Left kidney (tissue), 8 donors: ENCODE measurements at places on chromosomes 16 and 17. TPM values are rescaled to one million over a fixed set of nuclear protein-coding genes. Genes with fewer than 3 reads are reported as not detected.

CPHXL2 gene
- 0.40 TPM for polyA plus RNA-seq

DNA sequence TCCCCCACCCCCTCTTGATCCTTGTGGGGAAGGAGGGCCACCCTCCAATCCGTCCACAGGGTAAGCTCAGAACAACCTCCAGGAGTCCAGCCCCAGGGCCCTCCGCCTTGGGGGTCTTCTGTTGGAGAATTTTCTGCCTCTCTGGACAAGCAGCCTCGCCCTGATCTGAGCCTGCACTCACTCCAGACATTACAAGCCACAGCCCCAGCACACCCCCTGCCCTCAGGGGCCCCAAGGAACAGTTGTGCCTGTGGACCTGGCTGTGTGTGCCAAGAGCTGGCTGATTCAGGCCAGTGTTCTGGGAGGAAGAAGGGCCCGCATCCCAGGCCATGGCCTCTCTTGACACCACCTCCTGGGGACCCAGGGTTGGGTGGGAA lies 477 bp upstream of the ARHGAP27 start:
- no peak for DNase-seq

DNA sequence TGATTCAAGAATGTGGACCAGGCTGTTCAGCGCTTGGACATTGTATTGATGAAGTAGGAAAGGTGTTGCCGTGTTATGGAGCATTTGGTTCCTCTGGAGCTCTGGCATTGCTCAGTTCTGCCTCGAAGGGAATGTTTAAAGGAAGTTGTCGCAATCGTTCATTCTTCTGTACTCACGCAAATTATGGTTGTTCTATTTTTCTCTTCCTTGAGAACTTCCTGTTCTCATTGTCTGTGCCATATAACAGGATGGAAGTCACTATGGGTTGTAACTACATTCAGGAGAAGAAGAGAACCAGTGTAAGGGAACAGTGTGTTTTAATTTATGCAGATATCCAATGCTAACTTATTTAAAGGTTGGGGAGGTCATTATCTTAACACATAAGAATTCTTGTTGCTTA lies 13.0 kb downstream of the PCTP start:
- DNase-seq: no peak

TMEM98 gene
- polyA plus RNA-seq: 216 TPM

IL17C gene
- polyA plus RNA-seq: 0.13 TPM

TNRC6C gene
- 17.1 TPM for polyA plus RNA-seq

AIPL1 gene
- polyA plus RNA-seq: 0.07 TPM

- DNase-seq: no peak
Observed at GRCh38 chr17:4028436-4028835, 64.2 kb upstream of the ATP2A3 start.

DNA sequence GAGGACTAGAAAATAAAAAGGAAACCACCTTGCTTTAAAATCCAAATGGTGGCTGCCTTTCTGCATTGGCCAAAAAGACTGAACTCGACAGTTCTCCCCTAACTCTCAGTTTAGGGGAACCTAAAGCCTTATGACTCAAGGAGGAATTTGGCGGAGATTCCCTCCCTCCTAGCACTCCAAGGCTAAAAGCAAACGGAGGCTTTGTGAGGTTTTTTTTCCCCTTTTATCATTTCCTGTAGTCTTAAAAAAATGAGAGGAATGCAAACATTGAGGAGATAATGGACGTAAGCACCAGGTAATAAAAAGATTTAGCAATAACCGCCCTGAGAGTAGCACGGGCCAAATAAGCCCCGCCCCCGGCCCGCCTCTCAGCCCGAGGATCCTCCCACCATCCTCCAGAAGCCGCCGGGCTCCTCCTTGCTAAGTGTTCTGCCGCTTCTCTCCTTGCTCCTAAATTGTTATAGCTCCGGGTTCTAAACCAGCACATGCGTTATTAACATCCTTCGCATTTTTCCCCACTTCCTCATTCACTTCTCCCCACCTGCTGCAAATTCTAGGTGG lies 5.8 kb upstream of the KIFC3 start:
- DNase-seq: no peak

DNA sequence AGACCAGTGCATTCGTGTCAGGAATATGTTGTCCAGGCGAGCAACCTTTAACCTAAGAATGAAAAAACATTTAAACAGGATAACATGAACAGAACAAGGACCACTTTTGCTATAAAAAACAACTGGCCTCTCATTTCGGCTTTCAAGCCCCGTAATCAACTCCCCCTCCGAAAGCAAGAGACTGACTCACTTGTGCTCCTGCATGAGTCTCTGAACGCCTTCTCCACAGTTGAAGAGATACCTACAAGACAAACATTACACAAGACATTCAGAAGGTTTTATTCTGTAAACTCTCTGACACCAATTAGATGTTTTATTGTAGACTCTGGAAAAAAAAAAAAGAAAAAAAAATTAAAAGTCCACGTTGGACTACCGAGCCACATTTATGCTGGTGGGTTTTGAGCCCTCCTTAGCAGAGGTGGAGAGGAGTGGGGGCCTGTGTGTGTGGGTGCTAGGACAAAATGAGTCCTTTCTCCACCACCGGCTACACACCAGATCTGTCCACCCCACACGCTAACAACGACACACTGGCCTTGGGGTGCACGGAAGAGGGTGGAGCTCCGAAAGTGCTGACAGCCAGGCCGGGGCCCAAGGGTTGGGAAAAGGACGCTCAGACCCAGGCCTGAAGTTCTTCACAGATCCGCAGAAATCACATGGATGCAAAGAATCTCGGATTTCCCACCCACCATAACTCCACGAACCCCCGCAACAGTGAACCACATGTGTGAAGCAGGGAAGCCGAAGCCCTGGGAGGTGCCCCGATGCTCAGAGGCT lies 759 bp downstream of the ELAC2 start:
- no peak for DNase-seq

POLG2 gene
- 59.0 TPM for polyA plus RNA-seq

GRCh38 chr16:84922351-84923120 lies 88.8 kb downstream of the ZDHHC7 start:
- peak; percentile 37 for DNase-seq

GRCh38 chr16:11283820-11284248 lies 2.7 kb upstream of the PRM1 start:
- no peak for DNase-seq

CCL18 gene
- polyA plus RNA-seq: not detected

GRCh38 chr16:8874388-8874787 lies 5.6 kb upstream of the CARHSP1 start:
- DNase-seq: no peak

SYNGR3 gene
- polyA plus RNA-seq: 1.5 TPM

SPATA22 gene
- 0.15 TPM for polyA plus RNA-seq

- no peak for DNase-seq
Observed at GRCh38 chr17:83131401-83132011, 52.1 kb downstream of the METRNL start.

DNA sequence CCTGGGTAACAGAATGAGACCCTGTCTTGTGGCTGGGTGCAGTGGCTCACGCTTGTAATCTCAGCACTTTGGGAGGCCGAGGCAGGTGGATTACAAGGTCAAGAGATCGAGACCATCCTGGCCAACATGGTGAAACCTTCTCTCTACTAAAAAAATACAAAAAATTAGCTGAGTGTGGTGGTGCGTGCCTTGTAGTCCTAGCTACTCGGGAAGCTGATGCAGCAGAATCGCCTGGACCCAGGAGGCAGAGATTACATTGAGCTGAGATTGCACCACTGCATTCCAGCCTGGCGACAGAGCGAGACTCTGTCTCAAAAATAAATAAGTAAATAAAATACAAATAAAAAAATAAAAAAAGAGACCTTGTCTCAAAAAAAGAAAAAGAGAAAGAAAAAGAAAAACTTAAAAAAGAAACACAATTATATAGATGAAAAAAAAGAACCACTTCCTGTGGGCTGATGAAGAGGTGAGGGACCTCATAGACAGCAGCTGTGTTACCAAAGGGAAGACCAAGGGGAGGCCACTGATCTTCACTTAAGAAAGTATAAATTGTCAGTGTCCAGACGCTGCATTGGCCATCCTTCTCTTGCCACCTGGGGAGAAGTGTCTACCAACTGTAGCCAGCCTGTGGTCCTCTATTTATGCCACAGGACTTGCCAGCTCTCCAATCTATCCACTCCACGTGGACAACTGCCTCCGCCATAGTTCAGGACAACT lies 24.4 kb upstream of the SMG1 start:
- no peak for DNase-seq
